Left lobe of liver (tissue), 2 donors: ENCODE measurements at places on chromosomes 7 and 10.

- no peak for DNase-seq
Observed at GRCh38 chr10:76778914-76779795, 858.5 kb downstream of the KCNMA1 start.

- DNase-seq, result no peak
Observed at GRCh38 chr10:96118604-96119450, 11.3 kb upstream of the ZNF518A start.

DNA sequence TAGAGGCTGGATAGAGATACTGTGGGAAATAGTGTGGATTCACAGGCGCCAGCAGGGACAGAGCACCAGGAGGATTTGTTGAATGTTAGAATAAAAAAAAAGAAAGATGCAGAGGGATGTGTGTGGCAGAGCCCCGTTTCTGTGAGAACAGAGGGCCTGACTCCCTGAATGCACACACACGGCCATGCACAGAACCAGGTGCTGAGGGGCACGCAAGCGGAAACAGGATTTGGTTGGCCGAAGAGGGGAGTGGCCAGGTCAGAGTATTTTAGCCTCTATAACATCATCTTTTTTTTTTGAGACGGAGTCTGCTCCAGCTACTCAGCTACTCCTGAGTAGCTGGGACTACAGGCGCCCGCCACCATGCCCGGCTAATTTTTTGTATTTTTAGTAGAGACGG, 21.9 kb downstream of the IQCE start:
- no peak for DNase-seq

- no peak for DNase-seq
Observed at GRCh38 chr7:157900556-157900955, 563.8 kb downstream of the DNAJB6 start.

GRCh38 chr10:76009531-76009930, 578.1 kb downstream of the LRMDA start:
- no peak for DNase-seq

DNA sequence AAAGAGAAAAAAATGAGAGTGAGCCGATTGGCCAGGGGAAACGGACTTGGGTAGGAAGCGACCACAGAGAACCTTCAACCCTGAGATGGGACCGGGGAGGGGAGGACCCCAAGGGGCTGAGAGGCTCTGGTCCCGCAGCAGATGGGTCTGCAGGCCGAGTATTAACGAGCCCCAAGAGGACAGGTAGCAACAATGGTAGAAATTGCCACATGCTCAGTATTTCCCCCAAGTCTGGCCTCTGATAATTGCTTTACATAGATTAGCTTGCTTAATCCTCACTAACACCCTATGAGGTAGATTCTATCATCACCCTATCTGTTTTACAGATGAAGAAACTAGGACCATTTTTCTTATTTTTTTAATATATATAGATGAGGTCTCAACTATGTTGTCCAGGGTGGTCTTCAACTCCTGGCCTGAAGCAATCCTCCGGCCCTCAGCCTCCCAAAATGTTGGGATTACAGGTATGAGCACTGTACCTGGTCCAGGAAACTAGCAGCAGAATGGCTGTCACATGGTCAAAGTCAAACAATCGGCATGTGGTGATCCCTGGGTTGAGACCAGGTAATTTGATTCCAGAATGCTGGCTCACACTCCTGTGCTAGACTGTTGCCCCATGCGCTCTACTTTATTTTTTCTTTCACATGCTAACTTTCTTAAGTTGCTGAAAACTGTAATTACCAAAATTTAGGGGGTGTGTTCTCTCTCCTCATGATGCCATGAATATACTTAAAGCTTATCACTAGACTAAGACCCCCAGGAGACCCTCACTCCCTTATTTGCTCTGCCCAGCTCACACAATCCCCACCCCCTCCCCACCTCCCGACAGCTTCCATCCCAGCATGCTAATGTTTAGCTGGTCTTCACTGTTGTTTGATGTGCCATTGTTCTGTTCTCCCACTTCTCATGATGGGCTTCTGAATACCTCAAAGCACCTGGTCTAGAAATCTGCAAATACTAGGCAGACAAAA, 67.9 kb upstream of the AFAP1L2 start:
- peak; percentile 67 for DNase-seq

DNA sequence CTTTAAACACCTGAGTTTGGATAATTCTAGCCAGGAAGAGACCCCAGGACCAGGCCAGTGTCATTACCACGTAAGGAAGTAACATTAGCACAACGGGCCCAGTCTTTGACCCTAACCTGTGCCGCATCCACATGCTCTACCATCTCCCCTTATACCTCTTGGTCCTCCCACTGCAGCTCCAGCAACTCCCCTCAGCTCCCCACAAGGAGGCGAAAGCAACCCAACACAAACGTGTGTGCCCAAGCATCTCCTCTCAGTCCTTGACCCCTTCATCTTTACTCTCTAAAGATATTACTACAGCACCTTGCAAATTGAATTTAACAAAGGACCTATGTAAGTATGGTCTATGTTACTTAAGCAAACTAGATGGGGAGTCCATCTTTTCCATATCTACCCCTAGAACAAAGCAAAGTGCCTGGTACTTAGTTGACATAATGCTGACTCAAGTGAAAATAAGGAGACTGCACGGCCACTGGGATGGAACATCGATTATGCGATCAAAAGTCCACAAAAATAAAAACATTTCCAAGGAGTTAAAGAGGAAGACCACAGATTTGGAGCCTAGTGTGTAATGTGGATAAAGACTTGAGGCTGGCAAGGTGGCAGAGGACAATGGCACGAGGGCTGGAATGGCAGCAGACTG, 147.7 kb downstream of the JAZF1 start:
- DNase-seq, result no peak

DNA sequence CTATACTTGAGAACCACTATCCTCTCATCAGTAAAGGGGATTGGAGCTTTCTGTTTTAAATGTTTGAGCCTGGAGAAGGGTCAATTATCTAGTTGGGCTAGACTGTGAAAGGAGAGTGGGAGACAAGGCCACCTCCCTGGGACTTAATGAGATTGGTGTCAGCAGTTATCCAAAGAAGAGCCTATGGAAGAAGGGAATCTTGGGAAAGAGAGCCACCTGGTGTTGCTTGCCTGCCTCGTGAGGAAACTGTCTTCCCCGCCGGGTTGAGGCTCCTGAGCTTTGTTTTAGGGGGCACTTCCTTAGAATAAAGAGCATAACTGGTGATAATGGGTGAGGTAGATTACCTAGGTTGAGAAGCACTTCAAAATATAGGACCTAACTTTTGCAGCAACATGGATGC, 32.0 kb upstream of the ABCB4 start:
- DNase-seq, result no peak

DNA sequence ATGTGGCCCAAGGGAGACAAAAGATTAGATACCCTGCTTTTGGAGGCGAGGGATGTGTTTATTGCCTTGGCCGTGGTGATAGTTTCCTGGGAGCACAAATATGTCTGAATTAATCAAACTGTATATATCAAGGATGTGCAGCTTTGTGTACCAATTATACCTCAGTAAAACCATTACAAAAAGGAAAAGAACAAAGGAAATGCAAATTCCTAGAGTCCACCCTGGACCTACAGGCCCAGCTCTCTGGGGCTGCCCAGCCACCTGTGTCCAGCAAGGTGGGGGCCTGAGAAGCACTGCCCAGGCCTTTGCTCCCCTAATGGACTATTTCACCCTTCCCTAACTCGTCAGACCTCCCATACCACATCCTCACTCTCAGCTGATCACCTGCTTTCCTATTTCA, 20.5 kb downstream of the ANKRD16 start:
- DNase-seq, result no peak
